Omental fat pad (tissue), 4 donors: ENCODE measurements at places on chromosomes 4 and X.

DNA sequence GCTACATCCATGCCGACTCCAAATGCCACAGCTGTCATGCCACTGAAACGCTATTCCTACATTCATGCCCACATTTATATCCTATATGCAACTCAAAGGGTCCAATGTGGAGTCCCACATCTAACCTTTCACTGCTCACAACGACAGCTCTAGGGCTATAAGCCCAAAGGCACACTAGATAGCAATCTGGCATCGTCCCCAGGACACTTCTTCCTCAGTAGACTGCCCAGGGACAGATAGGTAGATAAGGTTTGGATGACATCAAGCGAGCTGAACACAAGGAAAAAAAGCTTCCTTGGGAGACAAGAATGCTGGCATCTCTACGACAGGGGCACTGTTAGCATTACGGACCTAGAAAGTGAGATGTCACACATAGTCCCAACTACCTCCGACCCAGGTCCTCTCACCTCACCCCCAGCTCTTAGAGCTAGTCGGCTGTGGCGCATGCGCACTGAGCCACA, 685 bp downstream of the RAB9B start:
- peak; percentile 29 for DNase-seq

GRCh38 chr4:168734703-168735678, 238.1 kb downstream of the PALLD start:
- no peak for DNase-seq

GRCh38 chr4:66223068-66223703, 552.9 kb upstream of the EPHA5 start:
- no peak for DNase-seq

- DNase-seq: no peak
Observed at GRCh38 chrX:9668537-9668936, 97.1 kb downstream of the GPR143 start.

- DNase-seq: no peak
Observed at GRCh38 chrX:45952030-45952429, 593.2 kb downstream of the ZNF674 start.

GRCh38 chr4:183332447-183332846, 10.2 kb upstream of the CLDN24 start:
- DNase-seq: no peak

GRCh38 chr4:164192844-164193243, 561.1 kb upstream of the SMIM31 start:
- DNase-seq: no peak
